Activated CD4-positive, alpha-beta T cell treated with anti-CD3 and anti-CD28 coated beads, Interleukin-2, Interleukin-6, amounts not matched to agents 100 ng/mL and 50 ng/mL, durations not matched to agents 16 hours and 8 hours (primary cell): ENCODE measurements at places on chromosomes 6 and 20.
A peak's percentile ranks its signal among the peaks of the same experiment; 100 is the strongest.

DNA sequence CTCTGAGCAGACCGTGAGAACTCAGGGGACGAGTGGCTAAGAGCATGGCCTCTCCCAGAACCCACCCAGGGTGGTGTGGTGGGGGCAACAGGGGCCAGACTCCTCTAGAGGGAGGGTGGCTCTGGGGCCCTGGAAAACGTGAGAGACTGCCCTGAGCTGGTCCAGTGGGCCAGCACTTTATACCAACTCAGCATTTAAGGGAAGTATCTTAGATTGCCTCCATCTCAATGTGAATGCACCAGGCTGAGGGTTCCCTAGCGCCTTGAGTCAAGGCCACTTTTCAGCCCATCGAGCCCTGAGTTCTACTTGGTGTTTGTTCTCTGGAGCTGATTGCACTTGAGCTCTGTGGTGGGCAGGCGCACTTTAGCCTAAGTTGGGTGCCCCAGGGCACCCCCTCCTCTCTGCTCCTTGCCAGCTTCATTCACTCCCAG lies 42.0 kb upstream of the IRF4 start:
- no peak for DNase-seq

DNA sequence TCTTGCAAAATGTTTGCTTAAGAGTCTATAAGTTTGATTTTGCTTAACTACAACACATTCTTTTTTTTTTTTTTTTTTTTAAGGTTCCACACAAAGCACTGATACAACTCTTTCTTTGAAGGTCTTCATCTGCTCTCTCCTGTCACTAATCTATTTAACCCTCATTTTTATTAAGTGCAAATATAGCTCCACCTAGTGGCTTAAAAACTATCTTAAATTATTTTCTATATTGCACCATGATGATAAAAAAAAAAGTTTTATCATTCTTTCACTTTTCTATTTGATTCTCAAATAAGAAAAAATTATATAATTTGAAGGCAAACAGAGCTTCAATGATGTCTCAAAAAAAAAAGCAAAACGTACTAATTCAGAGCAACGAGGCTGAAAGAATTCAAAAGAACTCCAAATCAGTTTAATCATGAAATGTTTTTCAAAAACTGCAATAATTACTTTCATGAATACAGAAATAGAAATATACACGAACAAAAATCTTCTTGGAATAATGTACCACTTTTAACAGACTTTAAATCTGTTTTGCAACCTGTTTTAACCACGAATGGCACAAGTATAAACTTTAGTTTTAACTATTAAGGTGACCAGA lies 12.8 kb downstream of the ESF1 start:
- DNase-seq: no peak

GRCh38 chr6:143691900-143692636 lies 14.3 kb downstream of the PHACTR2 start:
- no peak for DNase-seq

DNA sequence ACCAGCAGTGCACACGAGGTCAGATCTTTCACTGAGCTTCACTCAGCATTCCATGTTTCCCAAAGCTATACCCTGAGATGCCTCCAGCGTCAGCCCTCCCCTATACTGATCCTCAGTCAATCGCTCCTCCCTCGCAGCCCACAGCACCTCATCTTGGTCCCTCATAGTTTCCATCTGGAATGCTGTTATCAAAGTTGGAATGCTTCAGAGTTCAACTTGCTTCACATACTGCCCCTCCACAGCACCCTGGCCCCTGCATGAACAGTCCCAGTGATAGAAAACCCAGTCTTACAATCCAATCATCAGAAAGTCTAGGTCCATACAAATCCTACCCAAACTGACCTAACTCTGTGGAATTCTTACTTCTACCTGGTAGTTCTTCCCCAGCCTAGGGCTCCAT lies 20.0 kb downstream of the SPAG4 start:
- DNase-seq: no peak

- DNase-seq: no peak
Observed at GRCh38 chr6:125658136-125658535, 91.3 kb upstream of the HEY2 start.

DNA sequence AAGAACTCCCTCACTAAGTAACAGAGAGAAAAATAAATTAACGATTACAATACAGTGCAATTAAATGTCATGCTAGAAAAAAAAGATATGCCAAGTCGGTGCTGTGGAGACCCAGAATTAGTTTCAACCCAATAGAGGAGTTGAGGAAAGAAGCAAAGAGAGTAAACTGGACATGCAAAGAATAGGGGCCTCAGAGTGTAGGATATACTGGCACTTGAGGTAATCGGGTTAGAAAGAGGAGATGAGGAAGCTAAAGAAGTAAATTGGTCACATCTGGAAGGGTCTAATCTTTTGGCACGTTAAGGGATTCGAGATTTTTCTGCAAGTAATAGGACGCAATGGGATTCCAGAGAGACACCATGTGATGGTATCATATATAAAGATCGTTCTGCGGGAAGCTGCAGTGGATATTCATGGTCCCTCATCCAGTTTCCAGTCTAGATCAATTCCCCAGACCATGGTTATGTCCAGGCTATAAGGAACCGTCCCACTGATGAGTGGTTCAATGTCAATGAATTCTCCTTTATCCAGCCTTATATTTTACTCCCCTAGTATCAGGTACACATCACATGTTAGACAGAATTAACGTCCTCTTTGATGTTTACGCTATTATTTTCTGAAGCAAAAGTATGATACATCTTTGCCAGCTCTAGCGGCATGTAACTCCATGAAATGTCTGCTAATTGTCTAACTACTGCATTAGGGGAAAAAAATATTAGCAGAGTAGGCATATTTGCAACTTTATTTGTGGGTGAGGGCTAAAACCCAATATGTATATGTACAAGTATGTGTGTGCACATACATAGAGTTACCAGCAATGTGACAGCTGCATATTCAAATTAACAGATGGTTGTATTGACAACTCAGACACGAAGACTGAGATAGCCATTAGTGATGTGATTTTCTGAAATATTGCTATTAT lies 1.1 kb upstream of the TBC1D32 start:
- DNase-seq: no peak

DNA sequence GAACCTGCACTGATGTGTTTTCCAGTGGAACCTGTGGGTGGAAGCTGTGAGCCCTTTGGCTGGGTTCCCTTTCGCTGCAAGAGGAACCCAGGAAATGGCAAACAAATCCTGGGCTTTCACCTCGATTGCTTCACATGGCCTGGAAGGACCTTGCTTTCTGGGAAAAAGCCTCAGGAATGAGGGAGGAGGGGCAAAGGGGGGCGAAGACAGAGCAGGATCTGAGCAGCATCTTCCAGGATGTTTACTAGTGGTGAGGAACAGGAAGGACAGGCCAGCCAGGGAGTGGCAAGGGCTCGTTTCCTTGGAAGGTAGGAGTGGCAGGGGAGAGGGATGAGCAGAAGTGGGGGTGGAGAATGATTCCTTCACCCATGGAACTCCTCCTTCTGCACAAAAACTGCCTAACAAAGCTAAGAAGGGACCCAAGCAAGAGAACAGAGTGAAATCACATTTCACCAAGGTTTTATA lies 5.9 kb downstream of the SLC2A10 start:
- no peak for DNase-seq

- DNase-seq: no peak
Observed at GRCh38 chr6:13485303-13485702, 2.1 kb downstream of the GFOD1 start.

GRCh38 chr6:166315436-166315835 lies 7.2 kb upstream of the PRR18 start:
- DNase-seq: no peak

DNA sequence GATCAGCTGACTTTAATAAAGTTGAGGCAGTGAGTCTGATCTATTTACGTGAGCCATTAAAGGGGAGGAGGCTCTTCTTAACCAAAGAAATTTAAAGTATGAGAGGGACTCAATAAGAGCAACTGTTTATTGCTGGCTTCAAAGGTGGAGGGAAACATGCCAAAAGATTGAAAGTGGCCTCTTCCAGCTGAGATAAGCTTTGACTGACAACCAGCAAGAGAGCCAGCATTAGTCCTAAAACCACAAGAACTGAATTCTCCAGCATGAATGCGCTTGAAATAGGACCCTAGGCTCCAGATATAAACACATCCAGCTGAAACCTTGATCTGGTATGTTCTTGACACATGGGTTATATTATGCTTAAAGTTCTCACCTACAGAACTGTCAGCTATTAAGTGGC lies 123.1 kb upstream of the GJE1 start:
- no peak for DNase-seq

DNA sequence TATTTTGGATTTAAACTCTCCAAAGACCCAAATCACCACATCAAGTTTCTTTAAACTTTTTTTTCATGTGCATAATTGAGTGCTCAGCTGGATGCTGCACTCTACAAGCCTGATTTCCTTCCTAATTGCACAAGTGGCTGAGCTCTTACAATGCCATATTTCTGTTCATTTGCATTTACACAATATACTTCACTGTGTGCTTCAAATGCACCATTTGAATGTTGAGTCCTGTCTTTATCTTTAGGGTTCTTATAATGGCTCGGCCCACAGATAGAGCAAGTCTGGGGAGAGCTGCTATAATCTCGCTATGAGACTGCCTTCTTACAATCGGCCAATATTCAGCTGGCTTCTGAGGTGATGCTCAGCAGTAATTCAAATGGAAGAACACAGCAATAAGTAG lies 200.6 kb upstream of the MAP3K7 start:
- DNase-seq: no peak

GRCh38 chr20:56504373-56505005 lies 20.1 kb upstream of the FAM209A start:
- DNase-seq: peak; percentile 22

DNA sequence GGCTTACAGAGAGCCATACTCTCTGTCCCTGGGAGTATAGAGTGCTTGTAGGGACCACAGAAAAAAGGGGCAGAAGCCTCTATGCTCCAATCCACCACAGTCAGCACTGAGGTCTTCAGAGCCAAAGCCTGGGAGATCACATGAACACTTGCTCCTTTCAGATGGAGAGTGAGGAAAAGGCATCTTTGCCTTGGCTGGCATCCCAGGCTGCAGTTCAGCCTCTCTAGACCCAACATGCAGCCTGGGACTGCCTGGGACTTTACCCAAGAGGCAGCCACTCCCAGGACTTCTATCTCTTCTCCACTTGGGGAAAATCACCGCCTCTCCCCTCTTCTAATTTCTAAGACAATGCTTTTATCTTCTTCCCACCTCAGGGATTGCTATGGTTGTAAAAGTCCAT lies 46.5 kb upstream of the MYLIP start:
- no peak for DNase-seq

DNA sequence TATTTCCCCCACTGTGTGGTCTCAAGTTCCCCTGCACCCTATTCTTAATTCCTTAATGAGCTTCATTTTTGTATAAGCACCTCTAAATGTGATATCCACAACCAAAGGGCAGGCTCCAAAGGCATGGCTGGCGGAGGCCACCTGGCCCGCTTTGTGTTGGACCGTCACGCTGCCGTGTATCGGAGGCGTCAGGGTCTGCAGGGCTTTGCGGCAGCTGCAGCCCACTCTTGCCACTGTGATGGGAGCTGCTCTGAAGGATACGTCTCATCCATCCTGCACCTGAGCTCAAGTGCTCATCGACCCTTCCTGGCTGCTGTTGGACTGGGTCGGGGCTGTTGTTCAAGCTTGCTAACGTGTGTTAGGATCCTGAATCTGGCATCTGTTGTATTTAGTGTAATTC lies 177.6 kb downstream of the ARID1B start:
- DNase-seq: no peak

GRCh38 chr6:130525408-130525807 lies 159.6 kb downstream of the TMEM200A start:
- no peak for DNase-seq

DNA sequence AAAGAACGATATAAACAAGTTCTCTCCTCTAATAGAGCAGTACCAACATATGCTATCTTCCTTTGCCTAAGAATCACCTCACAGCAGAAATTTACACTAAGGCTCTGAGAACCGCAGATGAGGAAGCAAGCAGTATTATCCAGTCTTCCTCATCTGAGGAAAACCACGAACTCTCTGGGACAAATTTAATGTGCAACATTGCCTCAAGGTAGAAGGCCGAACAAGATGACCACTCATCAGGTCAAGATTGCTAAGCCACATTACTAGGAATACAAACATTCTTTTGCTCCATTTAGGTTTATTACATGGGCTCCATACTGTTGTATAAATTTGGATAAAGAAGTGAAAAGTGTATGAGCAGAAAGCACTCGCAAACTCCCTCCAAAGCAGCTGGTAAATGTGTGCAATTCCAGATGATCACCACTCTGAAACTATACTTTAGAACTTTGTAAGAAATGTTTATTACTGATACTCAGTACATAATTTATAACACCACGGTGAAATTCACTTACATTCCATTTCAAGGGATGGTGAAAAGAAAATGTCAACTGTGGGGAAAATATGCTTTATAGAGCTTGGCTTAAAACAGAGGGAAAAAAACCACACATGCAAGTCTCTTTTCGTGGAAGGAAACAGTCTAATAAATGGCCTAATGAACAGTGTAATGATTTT lies 398.4 kb downstream of the BTBD9 start:
- no peak for DNase-seq

GRCh38 chr20:36045373-36045714 lies 77.0 kb downstream of the CNBD2 start:
- no peak for DNase-seq

- no peak for DNase-seq
Observed at GRCh38 chr20:39745380-39745779, 783.2 kb downstream of the DHX35 start.
